ENCODE measurements at places on chromosomes 2 and 18. TPM values are rescaled to one million over a fixed set of nuclear protein-coding genes. Genes with fewer than 3 reads are reported as not detected.

- no peak for DNase-seq
These were observed 415.2 kb downstream of the NBAS start for GRCh38 chr2:15145919-15146318.

- DNase-seq: no peak
These were observed 75.8 kb upstream of the SLC1A4 start for GRCh38 chr2:64913357-64913869.

Gene FOXD4L1
- 0.43 TPM for total RNA-seq

Gene INPP1
- 19.6 TPM for total RNA-seq

DNA sequence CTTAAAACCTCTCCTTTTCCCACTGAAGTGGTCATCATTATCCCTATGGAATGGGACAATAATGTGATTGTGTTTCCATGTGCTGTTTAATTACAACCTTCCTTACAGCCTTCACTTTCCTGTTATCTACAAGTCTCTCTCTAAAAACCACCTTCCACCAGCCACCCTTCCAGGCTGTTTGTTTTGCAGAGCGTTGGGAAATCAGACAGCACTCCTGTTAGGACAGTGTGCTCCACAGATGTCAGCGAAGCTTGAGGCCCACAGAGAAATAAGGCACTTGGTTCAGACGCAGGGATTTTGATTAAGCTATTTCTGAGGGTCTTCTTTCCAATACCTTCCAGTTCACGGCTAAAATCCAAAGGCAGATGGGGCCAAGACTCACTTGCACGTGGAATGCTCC is 32.3 kb upstream of the ASPRV1 start:
- no peak for DNase-seq

DNA sequence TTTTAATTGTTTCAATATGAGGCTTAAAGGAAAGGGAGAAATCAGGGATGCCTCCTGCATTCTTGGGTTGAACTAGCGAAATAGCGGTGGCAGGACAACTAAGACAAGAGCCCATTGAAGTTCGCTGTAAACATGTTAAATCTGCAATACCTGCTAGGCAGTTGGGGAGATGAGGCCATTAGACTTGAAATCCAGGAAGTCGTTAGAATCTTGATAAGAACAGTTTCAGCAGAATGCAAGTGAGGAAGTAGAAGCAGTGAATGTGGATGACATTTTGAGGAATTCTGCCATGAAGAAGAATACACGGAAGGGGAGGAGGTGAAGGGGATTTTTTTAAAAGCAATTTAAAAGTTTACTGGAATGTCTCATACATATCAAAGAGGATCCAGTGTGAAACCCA is 109.7 kb downstream of the LPIN1 start:
- DNase-seq: no peak

Gene ABCG5
- total RNA-seq: not detected

DNA sequence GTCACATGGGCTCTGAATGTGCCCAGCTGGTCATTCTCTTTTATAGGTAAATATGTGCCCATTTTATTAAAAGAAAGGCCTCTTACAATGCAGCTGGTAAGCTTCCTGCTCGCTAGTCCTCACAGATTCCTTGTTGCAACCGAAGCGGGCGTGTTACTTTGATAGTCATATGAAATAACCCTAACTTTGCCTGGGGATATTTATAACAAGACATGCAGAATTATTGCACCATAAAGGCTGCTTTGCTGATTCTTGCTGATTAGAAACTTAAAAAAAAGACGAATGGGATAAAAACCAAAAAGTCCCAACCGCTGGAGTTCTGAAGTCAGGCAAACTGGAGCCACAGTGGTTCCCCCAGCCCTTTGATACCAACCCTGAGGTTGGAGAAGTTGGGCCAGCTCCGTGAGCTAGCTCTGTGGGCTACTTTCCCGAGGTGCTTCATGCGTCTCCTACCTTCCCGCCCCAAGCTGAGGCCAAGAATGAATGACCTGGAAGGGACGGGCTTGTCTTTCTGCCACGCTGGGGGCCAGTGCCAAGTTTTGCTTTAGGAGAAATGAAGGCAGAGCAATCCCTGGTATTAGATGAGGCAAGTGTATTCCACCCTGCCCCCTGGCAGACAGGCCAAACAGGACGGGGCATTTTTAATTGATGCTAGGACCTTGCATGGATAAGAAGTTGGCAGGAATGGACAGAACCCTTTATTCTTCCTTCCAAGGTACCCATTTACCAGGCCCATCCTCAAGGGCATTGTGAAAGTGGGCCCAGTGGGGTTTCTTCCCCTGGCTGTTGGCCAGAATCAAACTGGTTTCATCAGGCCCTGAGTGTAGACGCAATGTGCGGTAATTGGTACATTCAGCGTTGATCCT is 140.4 kb downstream of the KCTD1 start:
- DNase-seq: no peak

Gene RAPH1
- total RNA-seq: 41.3 TPM

Gene UGT1A10
- total RNA-seq: not detected

DNA sequence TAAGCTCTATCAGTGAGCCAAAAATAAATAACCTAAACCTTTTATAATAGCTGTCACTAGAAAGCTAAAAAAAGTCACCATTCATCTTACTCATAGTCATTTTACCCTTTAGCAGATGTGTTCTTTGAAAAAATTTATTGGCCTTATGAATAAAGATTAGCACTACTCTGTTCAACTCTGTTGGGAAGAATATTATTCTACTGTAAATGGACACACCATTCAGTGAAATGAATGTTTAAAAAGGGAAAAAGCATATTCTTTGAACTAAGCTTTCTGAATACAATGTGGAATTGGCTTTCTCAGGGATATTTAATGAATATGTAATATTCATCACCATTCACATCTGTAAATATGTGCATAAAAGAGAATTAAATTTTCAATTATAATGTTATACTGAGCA is 422.0 kb downstream of the CBLN2 start:
- no peak for DNase-seq

- DNase-seq: no peak
These were observed 271.0 kb upstream of the CDH20 start for GRCh38 chr18:61062258-61062657.

DNA sequence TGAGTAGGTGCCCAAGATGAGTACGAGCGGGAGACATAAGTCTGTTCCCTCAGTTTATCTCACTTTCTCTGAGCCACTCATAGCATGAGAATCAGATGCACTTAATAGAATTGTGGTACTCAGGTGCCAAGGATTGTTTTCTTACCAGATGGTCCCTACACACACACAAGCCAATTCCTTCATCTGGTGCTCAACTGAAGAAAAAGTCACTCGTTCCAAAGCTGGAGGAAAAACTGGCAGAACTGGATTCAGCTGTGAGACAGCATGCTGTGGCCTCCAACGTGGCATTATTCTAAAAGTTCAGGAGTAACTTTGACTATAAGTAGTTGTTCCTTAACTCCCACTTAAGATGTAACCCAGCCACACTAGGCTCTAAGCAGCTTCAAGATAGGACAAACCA is 33.4 kb upstream of the ABCA12 start:
- DNase-seq: peak; percentile 1

DNA sequence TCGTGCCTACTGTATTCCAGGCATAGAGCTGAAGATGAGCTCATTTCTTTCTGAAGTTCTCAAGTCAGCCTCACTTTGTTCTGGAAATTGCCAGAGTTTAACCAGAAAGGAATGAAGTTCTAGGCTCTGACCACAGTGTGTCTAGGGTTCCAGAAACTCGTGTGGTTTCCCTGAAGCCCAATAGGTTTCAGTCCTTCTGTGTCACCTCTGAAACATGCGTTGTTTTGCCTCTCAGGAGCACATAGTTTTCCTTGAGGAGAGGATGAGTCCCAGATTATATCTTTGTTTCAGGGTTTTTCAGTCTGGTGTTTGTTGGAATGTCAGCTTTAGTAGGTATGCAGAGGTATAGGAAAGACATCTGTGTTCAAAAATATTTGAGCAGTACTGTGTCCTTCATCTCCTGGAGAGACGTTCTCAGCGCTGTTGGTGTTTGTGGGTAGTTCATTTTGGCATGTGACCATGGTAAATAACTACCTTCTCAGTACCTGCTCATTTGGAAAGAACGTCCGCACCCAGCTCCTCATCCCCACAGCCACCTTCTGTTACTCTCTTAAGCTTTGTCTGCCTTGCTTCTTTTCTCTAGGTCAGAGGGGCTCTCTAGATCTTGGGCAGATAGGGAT is 56.6 kb downstream of the RALBP1 start:
- DNase-seq: no peak

Gene MERTK
- total RNA-seq: 0.21 TPM

DNA sequence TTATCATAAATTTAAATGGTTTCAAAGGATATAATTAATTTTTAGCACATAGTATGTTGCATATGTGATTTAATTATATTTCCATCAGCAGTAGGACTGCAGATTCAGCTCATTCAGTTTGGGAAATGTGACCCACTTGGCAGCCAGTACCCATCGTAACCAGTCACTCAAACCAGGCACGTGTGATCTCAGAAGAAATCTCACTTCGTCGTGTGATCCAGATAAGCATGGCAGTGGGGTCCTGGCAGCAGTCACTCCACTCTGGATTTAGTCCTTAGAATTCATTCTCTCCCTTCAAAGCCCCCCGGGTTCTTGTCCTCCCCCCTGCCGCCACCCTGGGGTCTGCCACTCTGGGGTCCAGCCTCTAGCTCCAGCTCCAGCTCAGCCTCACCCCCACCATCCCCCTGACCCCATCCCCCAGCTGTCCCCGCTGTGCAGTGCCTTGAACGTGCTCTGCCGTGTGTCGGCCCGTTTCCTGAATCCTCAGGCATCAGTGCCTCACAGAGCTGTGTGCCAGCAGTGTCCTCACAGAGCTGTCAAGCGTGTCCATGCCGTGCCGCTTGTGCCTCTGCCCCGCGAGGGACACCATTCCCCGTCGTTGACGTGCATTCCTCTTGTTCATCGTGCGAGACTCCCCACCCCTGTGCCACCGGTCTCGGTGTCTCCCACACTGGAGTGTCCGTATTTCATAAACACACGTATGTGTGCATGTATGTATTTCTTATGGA is 34.8 kb downstream of the TRAPPC12 start:
- no peak for DNase-seq

Gene IRS1
- 32.3 TPM for total RNA-seq

Gene COLEC11
- not detected for total RNA-seq

Gene SPP2
- not detected for total RNA-seq

Gene TDRD15
- not detected for total RNA-seq

DNA sequence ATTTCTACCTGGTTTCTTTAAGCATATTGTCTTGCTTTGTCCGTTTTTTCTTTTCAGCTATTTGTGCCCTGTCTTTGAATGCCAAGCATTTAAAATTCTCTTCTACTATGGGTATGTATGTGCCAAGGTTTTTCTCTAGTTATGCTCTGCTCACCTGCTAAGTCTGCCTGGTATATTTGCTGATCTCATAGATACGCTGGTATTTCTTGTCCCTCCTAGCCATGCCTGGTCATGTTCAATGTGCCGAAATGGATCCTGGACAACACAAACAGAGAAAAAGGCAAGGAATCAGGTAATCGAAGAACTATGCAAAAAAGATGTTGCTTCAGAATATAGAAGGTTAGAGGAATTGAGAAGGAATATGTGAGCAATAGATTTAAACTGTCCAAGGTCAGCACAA is 14.9 kb upstream of the KDM3A start:
- DNase-seq: no peak

Gene ARHGAP15
- not detected for total RNA-seq

Gene ZNF512
- 35.7 TPM for total RNA-seq

Gene CNNM3
- total RNA-seq: 8.7 TPM

GRCh38 chr2:39091543-39091942 is 29.3 kb downstream of the SOS1 start:
- no peak for DNase-seq

DNA sequence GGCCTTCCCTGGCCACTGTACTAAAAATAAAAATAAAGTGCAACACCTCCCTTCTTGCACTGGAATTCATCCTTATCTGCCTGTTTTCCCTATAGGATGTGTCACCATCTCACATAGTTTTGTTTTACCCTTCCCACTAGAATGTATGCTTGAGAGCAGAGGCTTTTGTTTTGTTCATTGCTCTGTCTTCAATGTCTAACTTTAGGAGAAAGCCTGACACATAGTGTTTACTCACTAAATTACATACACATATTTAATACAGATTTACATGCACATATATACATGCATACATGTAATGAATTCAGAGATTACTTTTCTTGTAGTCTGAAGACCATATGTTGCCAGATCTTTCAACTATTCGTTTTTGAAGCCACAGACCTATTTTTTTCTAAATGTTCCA is 23.0 kb downstream of the CD302 start:
- DNase-seq: no peak
